Panc1 (cell line): ENCODE measurements at places on chromosomes 2 and 18. TPM values are rescaled to one million over a fixed set of nuclear protein-coding genes. Genes with fewer than 3 reads are reported as not detected.

- H3K4me3 ChIP-seq, result no peak overlapping the region
- H3K36me3 ChIP-seq, result no peaks in the 10 kb centered on the region
- no peaks in the 10 kb centered on the region for H3K4me1 ChIP-seq
Observed at GRCh38 chr2:150494234-150494945, 6.9 kb upstream of the RND3 start.

- H3K36me3 ChIP-seq, result no peaks in the 10 kb centered on the region
- no peak for DNase-seq
- H3K4me1 ChIP-seq, result no peaks in the 10 kb centered on the region
- H3K4me3 ChIP-seq, result no peak overlapping the region
- no peak overlapping the region for H3K27ac ChIP-seq
Observed at GRCh38 chr2:219724628-219725027, 97.2 kb downstream of the SLC4A3 start.

GRCh38 chr2:174573621-174574081 is 24.0 kb downstream of the WIPF1 start:
- no peaks in the 10 kb centered on the region for H3K27me3 ChIP-seq
- H3K4me1 ChIP-seq, result no peaks in the 10 kb centered on the region
- H3K27ac ChIP-seq, result no peak overlapping the region
- no peak overlapping the region for H3K4me3 ChIP-seq
- no peak for DNase-seq
- no peaks in the 10 kb centered on the region; the same call in 1 of the 2 replicates for H3K36me3 ChIP-seq

The ZSWIM2 gene
- total RNA-seq, result not detected

- H3K4me1 ChIP-seq, result no peaks in the 10 kb centered on the region
- H3K27me3 ChIP-seq, result peaks cover 2% of the 10 kb centered on the region; the same call in 1 of the 2 replicates
- no peak overlapping the region for H3K4me3 ChIP-seq
- H3K36me3 ChIP-seq, result no peaks in the 10 kb centered on the region
Observed at GRCh38 chr2:37866171-37866934, 58.7 kb upstream of the RMDN2 start.

GRCh38 chr18:68784071-68784470 is 13.8 kb upstream of the CCDC102B start:
- H3K27me3 ChIP-seq, result no peaks in the 10 kb centered on the region
- no peak for DNase-seq
- H3K4me3 ChIP-seq, result no peak overlapping the region
- no peaks in the 10 kb centered on the region for H3K4me1 ChIP-seq
- H3K27ac ChIP-seq, result no peak overlapping the region

DNA sequence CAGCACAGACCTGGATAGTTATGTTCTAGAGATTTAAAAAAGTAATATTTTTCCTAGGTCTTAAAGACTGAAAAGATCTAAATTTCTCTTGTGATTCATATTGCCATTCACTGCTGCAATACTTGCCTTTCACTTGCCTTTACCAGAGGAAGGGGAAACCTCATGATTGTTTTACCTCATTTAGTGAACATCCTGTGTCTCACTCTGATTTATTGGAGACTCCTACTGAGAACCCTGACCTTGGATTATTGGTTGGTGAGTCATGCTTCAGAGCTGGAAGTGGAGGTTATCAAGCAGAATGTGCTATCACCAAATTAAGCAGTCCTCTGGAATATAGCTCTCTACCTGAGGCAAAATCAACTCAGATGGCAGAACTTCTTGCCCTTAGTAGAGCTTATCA is 500.5 kb downstream of the TSN start:
- no peaks in the 10 kb centered on the region for H3K36me3 ChIP-seq
- H3K4me3 ChIP-seq, result no peak overlapping the region
- H3K27me3 ChIP-seq, result no peaks in the 10 kb centered on the region
- DNase-seq, result no peak

DNA sequence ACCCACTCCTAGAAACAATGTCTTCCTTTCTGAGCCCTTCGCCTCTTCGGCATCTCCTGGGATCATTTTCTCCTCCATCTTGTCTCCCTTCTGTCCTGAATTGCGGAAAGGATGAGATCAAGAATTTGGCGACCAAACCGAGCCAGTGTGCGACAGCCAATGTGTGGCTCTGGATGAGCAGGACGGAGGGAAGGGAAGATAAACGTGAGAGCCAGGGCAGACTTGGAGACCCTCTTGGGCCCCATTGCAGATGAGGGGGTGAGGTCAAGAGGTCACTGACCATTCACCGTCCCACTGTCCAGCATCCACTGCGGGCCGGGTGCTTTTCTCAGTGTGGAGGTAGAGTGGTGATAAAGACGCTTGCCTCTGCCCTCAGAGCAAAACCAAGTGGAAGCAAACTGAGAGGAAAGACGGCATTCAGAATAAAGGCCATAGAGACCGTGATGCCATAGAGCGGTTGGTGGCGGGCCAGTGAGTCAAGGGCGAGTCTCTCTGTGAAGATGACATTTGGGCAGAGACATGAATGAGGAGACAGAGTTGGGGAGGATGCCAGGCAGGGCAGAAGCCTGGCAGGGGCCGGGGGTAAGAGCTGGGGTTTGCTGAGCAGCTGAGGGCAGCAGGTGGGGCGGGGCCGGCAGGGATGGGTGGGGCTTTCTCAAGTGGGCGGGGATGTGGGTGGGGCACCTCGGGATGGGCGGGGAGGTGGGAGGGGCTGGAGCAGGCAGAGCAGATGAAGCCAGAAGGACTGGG is 55.6 kb downstream of the ACAA2 start:
- H3K36me3 ChIP-seq, result no peaks in the 10 kb centered on the region
- H3K27me3 ChIP-seq, result no peaks in the 10 kb centered on the region
- DNase-seq, result no peak
- H3K27ac ChIP-seq, result no peak overlapping the region
- H3K4me3 ChIP-seq, result no peak overlapping the region

DNA sequence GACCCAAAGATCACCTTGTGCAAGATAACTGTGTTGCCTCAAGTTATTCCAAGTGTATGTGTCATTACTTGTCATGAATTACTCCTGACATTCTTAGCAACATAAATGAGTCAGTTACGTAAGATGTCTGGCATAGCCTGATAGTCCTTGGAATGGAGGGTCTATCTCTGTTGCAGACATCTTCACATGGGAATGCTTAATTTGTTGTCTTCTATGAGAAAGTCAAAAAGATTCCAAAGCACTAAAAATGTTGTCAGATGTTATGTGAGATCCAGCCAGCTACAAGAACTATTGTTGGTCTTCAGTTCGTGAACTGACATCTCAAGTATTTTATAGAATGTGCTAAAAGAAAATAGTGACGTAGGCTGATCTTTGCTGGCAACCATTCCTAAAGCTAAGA is 178.2 kb upstream of the RASGRP3 start:
- no peaks in the 10 kb centered on the region for H3K4me1 ChIP-seq
- no peaks in the 10 kb centered on the region for H3K36me3 ChIP-seq
- no peaks in the 10 kb centered on the region for H3K27me3 ChIP-seq

DNA sequence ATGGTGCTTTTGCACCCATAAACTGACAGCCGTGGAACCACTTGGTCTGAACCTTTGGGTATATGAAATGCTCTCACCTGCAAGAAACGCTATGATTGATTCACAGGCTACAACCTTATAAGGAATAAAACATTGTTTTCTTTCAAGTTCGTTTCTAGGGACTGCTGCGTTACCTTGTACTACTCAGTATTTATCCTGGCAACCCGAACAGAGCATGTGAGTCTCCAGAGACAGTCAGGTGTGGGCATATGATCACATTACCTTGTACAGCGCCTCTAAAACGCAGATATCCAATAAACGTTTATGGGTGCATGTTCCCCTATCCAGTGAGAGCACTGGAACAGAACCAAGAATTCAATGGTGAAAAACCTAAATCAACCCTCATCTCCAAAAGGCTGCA is 1.7 kb downstream of the CCBE1 start:
- no peak overlapping the region for H3K27ac ChIP-seq
- no peaks in the 10 kb centered on the region for H3K27me3 ChIP-seq
- no peaks in the 10 kb centered on the region for H3K4me1 ChIP-seq
- no peak for DNase-seq
